KBM-7 (cell line): ENCODE measurements at places on chromosomes 3 and 15.

- peak; percentile 80 for DNase-seq
Measured at GRCh38 chr15:82663186-82663600, 16.0 kb upstream of the CPEB1 start.

DNA sequence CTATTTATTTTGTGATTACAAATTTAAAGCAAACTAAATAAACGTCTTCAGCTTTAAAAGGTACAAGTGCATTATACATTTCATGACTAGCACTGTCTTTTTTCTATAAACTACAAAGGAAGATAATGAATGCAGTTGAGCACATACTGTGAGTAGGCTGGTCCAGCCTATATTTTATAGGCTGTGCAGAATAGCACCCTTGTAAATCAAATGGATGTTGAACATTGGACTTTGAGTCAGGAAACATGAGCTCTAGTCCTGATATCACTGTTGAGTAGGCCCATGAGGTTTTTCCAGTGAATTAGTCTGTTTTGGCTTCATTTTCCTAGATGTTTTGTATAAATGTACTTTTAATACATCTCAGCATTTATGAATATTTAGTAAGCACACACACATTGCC, 447.3 kb upstream of the KCNMB2 start:
- DNase-seq = no peak

GRCh38 chr15:73746883-73747282, 6.3 kb downstream of the INSYN1 start:
- DNase-seq = no peak

GRCh38 chr15:97870771-97871170, 89.7 kb upstream of the ARRDC4 start:
- DNase-seq = no peak

DNA sequence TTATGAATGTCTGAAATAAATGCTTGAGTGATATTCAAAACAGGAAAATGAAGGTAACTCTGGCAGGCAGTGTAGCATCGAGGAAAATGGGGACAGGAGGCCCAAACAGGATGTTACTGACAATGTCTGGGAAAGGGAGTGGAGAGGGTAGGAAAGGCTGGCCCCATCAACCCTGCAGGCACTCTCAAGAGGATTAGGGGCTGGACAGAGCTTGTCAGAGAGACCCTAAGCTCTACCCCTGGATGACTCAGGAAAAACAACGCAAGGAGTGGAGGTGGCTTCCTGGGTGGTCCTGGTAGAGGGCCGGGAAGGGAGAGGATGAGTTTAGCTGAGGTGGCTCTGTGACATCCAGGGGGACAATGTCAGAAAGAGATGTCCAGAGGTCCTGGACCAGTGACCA, 106.0 kb downstream of the RYK start:
- no peak for DNase-seq

DNA sequence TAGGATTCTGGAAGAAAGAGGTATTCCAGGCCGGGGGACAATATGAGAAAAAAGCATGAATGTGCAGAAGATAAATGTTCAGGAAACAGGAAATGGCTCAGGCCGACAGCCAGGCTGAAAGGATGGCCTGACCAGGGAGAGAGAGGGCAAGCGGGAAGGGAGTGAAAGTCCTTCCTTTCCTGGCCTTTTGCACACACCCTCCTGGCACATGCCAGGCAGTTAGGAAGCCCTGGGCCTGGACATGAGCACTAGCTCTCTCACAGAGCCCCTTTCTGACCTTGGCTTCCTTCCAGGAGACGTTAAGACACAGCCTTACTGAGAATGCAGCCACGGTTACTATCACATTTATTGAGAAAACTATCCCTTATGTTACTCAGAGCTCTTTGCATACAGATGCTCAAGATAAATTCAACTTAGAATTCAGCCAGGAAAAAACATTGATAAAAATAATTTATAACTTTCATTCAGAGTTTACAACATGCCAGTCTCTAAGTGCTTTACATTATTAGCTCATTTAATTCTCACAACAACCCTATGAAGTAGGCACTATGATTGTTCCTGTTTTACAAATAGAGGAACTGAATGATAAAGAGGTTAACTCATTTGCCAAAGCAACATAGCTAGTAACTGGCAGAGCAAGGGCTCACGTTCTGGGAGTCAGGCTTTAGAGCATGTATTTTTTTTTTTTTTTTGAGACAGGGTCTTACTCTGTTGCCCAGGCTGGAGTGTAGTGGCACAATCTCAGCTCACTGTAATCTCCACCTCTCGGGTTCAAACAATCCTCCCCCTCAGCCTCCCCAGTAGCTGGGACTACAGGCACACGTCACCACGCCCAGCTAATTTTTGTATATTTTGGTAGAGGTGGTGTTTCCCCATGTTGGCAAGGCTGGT, 39.4 kb upstream of the SMAD3 start:
- peak; percentile 58 for DNase-seq

- peak; percentile 95 for DNase-seq
Measured at GRCh38 chr3:53196575-53197407, 35.8 kb downstream of the PRKCD start.

DNA sequence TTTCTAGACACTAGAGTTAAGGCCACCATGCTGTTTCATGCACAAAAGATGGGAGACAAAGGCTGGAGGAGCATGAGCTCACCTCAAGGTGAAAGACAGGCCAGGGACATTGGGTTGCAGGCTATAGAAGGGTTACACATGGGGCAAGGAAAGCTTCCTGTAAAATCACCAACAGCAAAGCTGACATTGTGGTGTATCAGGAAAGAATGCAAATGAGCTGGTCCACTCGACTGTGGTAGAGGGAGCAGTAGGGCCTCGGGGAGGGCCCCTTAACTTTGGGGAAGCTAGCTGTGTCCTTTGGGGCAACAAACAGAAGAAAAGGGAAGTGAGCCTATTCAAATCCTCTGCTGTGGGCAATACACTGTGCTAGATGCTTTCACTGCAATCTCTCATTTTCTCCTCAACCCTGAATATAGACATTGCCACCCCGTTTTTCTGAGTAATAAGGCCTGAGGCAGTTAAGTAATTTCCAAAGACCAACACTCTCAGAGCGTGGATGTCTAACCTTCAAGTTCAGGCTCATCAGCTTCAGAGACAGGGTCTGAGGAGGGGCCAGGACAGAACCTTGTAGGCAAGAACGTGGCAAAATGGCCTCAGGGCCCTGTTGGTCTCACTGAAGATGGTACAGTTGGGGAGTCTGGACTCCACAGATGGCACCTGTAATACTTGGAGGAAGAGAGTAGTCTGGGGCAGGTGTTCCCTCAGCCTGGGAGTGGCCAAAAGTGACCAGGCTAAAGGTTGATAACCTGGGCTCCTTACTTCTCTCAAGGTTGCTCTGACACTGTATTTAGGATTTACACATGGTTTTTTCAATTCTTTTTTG, 24.1 kb downstream of the CX3CR1 start:
- DNase-seq = peak; percentile 89

DNA sequence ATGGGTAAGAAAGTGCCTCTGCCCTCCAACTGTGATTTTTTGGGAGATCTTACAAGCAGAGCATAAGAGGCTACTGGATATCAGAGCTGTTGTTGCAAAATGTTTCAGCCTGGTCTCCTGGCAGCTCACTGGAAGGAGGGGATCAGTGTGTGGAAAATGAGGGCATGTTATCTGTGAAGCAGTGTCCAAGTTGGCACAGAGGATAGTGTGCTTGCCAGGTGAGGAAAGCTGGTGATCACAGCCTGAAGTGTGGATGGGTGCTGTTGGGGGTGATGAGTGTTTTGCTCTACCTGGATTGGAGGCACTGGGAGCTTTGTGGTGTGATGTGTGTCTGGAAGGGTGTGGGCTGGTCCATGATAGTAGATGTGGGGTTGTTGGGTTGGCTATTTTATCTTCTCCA, 69.3 kb downstream of the MCTP2 start:
- no peak for DNase-seq

- DNase-seq = no peak
Measured at GRCh38 chr3:160055659-160056058, 67.0 kb downstream of the IL12A start.

- no peak for DNase-seq
Measured at GRCh38 chr3:11591002-11591355, 52.7 kb downstream of the VGLL4 start.

- no peak for DNase-seq
Measured at GRCh38 chr15:66096688-66097058, 156.9 kb downstream of the MEGF11 start.

GRCh38 chr3:153439780-153440179, 277.8 kb downstream of the RAP2B start:
- DNase-seq = no peak

DNA sequence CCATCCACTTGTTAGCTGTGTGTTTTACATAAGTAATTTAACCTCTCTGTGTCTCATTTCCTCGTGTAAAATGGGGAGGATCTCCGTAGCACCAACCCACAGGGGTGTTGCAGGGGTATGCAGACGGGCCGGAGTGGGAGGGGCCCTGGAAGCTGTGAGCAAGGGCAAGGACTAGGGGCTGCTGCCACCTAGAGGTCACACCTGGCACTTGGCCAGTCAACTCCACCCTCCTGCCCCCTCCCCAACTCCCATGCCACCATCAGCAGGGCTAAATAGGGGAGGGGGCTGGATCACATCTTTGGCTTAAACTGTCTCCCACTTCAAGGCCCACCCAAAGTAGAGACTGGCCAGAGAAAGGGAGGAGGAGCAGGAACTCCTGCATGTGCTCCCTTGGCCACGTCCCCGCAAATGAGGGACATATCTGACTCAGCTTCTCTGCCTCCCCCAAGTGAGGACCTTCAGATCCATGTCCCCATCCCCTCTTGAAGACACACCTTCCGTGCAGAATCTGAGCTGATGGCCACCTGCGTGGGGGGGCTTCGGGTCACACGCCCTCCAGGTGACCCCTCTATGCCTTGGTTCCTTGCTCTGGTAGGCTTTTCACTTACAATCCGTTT, 2.6 kb downstream of the CCDC9B start:
- peak; percentile 85 for DNase-seq

GRCh38 chr3:72220946-72221345, 436.0 kb upstream of the PROK2 start:
- no peak for DNase-seq

DNA sequence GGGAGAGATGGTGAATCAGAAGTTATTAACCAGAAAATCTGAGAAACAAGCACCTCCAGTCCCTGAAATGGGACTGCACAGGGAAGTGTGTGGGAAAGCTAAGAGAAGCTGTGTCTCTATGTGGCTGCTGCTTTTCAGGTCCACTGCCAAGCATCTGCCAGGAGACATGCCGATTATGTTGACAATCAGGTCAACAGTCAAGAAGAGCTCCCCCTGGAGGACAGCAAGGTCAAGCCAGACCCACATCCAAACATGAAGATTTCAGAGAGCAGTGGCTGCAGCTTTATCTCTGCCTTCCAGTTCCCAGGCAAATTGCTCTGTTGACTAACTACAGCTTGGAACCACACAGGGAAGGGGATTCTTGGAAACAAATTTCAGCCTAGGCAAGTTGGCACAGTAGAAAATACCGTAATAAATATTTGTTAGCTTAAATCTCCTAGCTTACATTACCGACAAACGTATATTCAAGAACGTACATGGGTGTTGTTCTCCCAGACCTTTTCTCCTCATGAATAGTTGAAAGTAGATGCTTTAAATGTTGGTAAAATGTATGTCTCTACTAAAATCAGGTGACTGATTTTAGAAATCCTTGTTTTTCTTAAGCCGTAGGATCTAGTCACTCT, 394.5 kb upstream of the RARB start:
- peak; percentile 41 for DNase-seq

- no peak for DNase-seq
Measured at GRCh38 chr3:126961791-126962461, 21.0 kb upstream of the PLXNA1 start.

DNA sequence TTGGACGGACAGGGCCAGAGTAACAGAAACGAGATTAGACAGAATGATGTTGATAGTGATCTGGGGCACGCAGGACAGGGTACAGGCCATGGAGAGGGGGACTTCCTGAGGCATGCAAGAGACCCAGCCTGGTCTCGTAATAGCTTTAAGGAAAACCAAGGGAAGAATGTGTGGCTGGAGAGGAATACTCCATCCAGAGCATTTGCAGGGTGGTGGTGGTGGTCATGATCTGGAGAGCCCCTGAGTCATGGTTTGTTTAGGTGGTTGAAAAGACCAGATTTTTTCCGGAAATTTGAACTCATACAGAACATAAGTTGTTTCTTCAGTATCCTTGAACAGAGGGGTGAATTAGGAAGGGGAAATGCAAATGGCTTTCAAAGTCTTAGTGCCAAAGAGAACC, 138.5 kb downstream of the DUT start:
- DNase-seq = no peak

GRCh38 chr3:33664195-33664594, 53.9 kb downstream of the CLASP2 start:
- peak; percentile 38 for DNase-seq

DNA sequence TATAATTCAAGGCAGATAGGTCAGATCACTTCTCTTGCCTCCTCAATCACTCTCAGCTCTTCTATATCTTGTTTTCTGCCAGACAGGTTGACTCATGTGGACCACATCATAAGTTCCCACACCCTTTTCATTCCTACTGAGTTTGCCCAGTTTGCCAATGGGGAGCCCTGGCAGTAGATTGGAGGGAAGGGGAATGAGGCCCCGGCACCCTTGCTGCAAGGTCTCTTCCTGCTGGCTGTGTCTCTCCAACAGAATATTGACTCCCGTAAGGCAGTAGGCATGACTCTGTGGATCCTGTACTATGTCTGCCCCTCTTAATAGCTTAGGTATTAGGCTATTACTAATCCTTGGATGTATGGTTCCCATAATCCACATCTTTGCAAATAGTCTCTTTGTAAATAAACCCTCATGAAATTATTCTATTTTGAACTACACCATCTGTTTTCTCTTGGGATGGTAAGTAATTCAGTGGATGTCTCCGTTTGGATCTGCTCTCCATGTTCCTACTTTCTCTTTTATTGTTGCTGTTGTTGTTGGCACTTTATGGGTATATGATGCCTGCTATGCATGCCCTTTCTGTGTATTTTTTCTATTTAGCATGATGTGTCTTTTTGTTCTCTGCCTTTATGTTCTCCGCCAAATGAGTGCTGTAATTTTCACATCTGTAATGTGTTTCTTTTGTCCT, 65.5 kb upstream of the DCBLD2 start:
- DNase-seq = no peak

- no peak for DNase-seq
Measured at GRCh38 chr3:195543500-195544229, 540 bp upstream of the PPP1R2 start.

- DNase-seq = peak; percentile 60
Measured at GRCh38 chr15:71448688-71449114, 333.4 kb downstream of the THSD4 start.

GRCh38 chr3:170864525-170865208, 5.3 kb downstream of the RPL22L1 start:
- peak; percentile 32 for DNase-seq
